ENCODE measurements at places on chromosomes 5 and 9. TPM values are rescaled to one million over a fixed set of nuclear protein-coding genes. Genes with fewer than 3 reads are reported as not detected.

DNA sequence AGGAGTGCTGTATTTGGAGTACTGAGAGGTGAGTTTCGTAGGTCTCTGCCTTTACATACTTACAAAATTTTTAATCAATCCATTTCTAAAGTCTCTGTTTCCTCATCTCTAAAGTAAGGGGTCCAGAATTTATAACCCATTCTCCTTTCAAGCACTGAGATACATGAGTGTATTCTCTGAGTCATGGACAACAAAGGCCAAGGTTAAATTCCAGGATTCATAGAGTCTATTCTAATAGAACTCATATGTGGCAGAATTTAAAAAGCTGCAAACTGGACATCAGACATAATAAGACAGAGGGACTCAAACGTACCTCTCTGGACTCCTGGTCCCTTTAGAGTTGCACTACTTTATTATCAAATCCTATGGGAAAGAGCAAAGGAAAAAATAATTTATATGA, 112.5 kb upstream of the SLIT3 start:
- no peak for DNase-seq
- H3K36me3 ChIP-seq, result no peaks in the 10 kb centered on the region
- H3K27ac ChIP-seq, result no peak overlapping the region
- no peak overlapping the region for H3K4me3 ChIP-seq
- H3K27me3 ChIP-seq, result no peaks in the 10 kb centered on the region
- H3K4me1 ChIP-seq, result no peaks in the 10 kb centered on the region

Gene PCDHB12
- total RNA-seq, result not detected

Gene C5orf58
- total RNA-seq, result not detected

Gene LHX2
- 1.4 TPM for total RNA-seq

Gene BNC2
- 2.9 TPM for total RNA-seq

Gene DAB2IP
- 59.9 TPM for total RNA-seq

Gene CCL27
- total RNA-seq, result 0.44 TPM

- H3K4me1 ChIP-seq, result no peaks in the 10 kb centered on the region
- H3K4me3 ChIP-seq, result no peak overlapping the region
- H3K27ac ChIP-seq, result no peak overlapping the region
- no peaks in the 10 kb centered on the region for H3K27me3 ChIP-seq
- DNase-seq, result no peak
Measured at GRCh38 chr9:132631685-132632084, 38.1 kb downstream of the DDX31 start.

GRCh38 chr9:79264041-79264440, 307.7 kb upstream of the TLE4 start:
- no peak overlapping the region for H3K27ac ChIP-seq
- no peaks in the 10 kb centered on the region for H3K4me1 ChIP-seq
- H3K36me3 ChIP-seq, result no peaks in the 10 kb centered on the region
- H3K4me3 ChIP-seq, result no peak overlapping the region
- H3K27me3 ChIP-seq, result peaks cover 14% of the 10 kb centered on the region
- DNase-seq, result no peak

DNA sequence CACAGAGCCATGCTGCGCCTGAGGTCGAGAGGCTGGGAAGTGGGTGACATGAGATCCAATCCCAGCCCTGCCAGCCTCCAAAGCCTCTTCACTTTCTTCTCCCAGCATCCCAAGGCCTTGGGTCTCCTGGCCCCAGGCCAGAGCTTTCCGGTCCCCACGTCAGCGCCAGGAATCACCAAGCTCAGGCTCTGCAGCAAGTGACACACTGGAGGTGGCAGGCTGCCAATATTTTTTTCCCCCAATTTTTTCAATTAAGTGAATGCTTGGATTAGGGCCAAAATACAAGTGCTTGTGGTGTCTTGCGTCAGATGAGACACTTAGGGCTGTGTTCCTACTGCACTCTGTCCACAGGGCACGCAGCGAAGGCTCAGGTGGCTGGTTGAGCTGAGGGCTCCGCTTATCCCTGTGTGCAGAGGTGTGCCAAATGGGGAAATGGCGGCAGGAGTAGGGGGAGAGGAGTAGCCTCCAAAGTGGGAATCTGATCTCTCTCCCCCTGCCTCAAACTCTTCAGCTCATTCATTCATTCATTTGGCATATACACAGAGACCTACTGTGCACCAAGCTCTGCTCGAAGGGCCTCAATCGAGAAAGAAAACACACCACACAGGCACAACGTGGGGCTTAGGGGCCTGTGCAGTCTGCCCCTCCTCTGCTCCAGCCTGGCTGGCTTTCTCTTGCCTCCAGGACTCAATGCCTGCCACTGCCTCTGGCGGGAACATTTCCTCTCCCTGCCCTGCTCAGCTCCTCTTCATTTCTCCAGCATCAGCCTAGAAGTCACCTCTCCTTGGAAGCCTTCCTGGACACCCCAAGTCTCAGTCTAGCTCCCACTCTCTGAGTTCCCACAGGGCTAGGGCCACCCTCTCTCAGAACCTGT, 16.6 kb downstream of the SH3PXD2B start:
- peak overlapping the region; percentile 25 for H3K27ac ChIP-seq
- DNase-seq, result peak; percentile 91
- H3K4me3 ChIP-seq, result no peak overlapping the region

DNA sequence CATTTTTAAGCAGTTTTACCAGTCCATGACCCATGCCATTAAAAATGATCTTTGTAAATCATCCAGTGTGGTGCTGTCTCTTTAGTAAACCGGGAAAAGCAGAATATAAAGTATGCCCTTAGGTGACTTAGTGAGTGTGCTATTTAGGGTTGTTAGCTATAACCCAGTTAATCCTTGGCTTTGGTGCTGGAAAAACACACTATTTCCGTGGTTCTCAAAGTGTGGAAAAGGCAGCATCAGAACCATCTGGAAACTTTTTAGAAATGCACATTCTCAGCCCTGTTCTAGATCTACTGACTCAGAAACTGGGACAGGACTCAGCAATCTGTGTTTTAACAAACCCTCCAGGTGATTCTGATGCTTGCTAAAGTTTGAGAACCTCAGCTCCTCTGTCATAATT, 123.6 kb upstream of the ZNF608 start:
- no peak overlapping the region for H3K4me3 ChIP-seq
- H3K27me3 ChIP-seq, result no peaks in the 10 kb centered on the region

DNA sequence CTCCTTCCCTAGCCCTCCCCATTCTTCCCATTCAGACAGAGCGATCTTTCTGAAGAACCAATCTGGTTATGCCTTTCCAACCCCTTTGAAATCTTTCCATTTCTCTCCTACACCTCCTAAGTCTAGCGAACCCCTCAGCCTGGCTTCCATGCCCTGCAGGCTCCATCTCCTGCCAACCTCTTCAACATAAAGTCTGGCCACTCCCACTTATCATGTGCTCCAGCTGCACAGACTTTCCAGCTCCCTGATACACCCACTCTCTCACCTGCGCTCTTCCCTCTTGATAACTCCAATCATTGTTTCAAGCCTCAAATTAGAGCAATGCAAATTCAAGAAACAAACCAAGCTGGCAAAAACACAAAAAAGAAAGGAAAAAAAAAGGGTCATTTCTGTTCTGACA, 3.8 kb upstream of the ORM1 start:
- H3K27me3 ChIP-seq, result peaks cover 4% of the 10 kb centered on the region
- no peak for DNase-seq
- H3K4me3 ChIP-seq, result no peak overlapping the region
- no peaks in the 10 kb centered on the region for H3K36me3 ChIP-seq

- no peak for DNase-seq
- H3K27ac ChIP-seq, result no peak overlapping the region
- H3K4me3 ChIP-seq, result no peak overlapping the region
- H3K36me3 ChIP-seq, result no peaks in the 10 kb centered on the region
Measured at GRCh38 chr9:126128494-126129142, 198.0 kb upstream of the MVB12B start.

DNA sequence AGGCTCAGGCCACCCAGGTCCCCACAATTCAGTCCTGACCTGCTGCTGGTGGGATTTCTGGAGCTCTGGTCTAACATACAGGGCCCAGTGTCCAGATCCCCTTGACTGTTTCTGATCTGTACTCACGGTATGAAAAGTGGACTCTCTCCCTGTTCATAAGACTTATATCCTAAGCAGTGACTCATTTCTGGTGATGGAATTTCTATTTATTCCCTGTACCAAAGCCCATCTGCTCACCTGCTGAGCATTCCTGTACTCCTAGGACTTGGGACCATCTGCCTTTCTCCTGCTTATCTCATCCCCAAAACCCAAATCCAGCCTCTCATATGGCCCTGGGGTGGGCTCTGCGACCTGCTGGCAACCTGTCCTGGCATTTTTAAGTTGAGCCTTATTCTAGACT, 86.6 kb downstream of the APBA1 start:
- DNase-seq, result no peak
- no peaks in the 10 kb centered on the region for H3K27me3 ChIP-seq
- H3K4me3 ChIP-seq, result no peak overlapping the region
- H3K36me3 ChIP-seq, result no peaks in the 10 kb centered on the region
- H3K4me1 ChIP-seq, result no peaks in the 10 kb centered on the region
- H3K27ac ChIP-seq, result no peak overlapping the region

Gene TICAM2
- total RNA-seq, result 1.8 TPM

Gene PCDHGA6
- 0.17 TPM for total RNA-seq

- no peaks in the 10 kb centered on the region for H3K27me3 ChIP-seq
- no peak overlapping the region for H3K27ac ChIP-seq
- no peaks in the 10 kb centered on the region for H3K36me3 ChIP-seq
- no peaks in the 10 kb centered on the region for H3K4me1 ChIP-seq
Measured at GRCh38 chr9:98406469-98406868, 151.0 kb upstream of the TBC1D2 start.

GRCh38 chr5:97549496-97549895, 366.4 kb upstream of the RIOK2 start:
- H3K4me1 ChIP-seq, result no peaks in the 10 kb centered on the region
- no peaks in the 10 kb centered on the region for H3K27me3 ChIP-seq
- H3K4me3 ChIP-seq, result no peak overlapping the region
- no peak for DNase-seq

Gene MAP1B
- 163 TPM for total RNA-seq

Gene KCNN2
- not detected for total RNA-seq

DNA sequence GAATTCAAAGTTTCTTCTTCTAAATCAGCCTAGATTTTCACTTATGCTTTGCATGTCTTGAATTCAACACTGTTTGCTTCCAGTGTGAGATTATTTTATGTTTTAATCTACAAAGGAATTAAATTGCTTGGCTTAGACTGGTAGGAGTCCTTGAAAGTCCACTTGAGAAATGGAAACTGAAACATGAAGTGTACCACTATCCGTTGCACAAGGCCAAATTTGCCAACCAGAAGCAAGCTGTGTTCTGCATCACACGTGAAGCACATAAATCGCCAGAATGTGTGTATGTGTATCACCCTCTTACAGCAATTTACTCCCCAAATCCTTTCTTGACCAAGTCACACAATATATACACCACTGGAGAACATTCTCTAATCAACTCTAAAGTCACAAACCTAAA, 10.3 kb downstream of the SEMA6A start:
- DNase-seq, result no peak
- no peak overlapping the region for H3K4me3 ChIP-seq
- H3K27me3 ChIP-seq, result peaks cover 22% of the 10 kb centered on the region

Gene CTXN3
- not detected for total RNA-seq

GRCh38 chr9:27181381-27181780, 72.4 kb downstream of the TEK start:
- no peak overlapping the region for H3K4me3 ChIP-seq
- H3K36me3 ChIP-seq, result no peaks in the 10 kb centered on the region
- H3K4me1 ChIP-seq, result no peaks in the 10 kb centered on the region
- no peak for DNase-seq
- H3K27ac ChIP-seq, result no peak overlapping the region

Gene PARP8
- total RNA-seq, result 17.6 TPM

DNA sequence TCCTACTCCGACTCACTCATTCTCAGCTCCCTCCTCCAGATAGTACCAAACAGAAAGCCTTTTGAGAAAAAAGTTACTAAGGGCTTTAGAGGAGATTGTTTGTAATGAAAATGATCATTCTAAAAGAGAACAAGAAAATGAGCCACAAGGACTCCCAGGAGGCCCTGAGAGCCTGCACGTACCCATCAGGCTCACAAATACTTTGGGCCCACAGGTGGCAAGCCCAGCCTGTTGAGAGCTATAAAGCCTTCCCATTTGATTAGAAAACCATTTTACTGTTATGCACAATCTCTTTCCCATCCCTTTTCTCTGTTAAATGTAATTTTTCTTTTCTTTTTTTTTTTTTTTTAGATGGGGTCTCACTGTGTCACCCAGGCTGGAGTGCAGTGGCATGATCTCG, 136.1 kb downstream of the LHFPL2 start:
- peaks cover 30% of the 10 kb centered on the region for H3K4me1 ChIP-seq
- H3K36me3 ChIP-seq, result no peaks in the 10 kb centered on the region
- no peak overlapping the region for H3K27ac ChIP-seq
- DNase-seq, result no peak
- no peaks in the 10 kb centered on the region for H3K27me3 ChIP-seq
- no peak overlapping the region for H3K4me3 ChIP-seq

DNA sequence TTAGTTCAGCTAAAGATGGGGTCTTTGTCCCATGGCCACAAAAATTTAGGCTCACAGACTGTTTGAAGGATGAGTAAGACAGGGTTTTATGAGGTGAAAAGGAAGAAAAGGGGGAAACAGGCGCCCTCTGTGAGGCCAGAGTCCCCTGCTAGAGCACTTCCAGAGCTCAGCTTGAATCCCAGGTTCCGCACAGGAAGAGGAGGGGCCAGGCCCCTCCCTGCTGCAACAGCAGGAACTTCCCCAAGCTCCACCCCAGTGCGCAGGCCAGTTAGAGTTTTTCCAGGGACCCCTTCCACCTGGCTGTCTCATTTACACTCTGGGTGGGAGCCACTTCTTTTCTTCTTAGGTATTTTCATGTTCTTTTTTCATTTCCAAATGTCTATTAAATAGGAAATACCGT, 480.8 kb downstream of the PSAT1 start:
- H3K4me1 ChIP-seq, result no peaks in the 10 kb centered on the region
- no peak for DNase-seq
- no peak overlapping the region for H3K27ac ChIP-seq
- H3K27me3 ChIP-seq, result peaks cover 17% of the 10 kb centered on the region
- H3K36me3 ChIP-seq, result no peaks in the 10 kb centered on the region

DNA sequence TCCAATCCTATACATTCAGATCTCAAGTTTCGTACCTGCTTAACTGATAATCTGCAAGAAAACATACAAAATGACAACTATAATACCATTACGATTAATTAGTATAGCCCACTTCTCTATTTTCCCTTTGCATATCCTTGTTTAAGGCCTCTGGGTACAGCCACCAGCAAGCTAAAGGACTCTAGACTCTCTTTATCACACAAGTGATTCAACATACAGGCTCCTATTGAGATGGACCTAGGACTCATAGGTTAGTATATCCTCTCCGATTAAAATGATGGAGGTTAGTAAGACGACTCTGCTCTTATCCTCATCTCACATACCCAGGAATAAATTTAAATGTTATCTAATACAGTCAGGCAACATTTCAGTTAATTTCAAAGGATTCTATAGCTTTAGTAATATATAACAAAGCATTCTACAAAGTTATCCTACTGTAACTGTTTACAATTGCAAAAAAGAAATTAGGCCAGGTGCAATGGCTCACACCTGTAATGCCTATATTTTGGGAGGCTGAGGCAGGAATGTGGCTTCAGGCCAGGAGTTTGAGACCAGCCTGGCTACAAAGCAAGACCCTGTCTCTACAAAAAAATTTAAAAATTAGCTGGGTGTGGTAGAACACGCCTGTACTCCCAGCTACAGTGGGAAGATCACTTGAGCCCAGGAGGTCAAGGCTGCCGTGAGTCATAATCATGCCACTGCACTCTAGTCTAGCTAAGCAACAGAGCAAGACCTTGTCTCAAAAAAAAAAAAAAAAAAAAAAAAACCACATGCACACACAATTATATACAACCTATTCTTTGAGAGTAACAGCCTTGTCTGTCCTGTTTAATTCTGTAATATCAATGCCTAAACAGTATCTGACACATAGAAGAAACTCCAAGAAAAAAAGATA, 15.4 kb downstream of the HAUS6 start:
- no peaks in the 10 kb centered on the region for H3K27me3 ChIP-seq
- no peak for DNase-seq
- no peaks in the 10 kb centered on the region for H3K4me1 ChIP-seq
- H3K27ac ChIP-seq, result no peak overlapping the region

Data from PC-9 (cell line).